RKO (cell line): ENCODE measurements at places on chromosomes 2 and 18.

GRCh38 chr2:229230256-229230655 lies 40.8 kb downstream of the PID1 start:
- no peak for DNase-seq

DNA sequence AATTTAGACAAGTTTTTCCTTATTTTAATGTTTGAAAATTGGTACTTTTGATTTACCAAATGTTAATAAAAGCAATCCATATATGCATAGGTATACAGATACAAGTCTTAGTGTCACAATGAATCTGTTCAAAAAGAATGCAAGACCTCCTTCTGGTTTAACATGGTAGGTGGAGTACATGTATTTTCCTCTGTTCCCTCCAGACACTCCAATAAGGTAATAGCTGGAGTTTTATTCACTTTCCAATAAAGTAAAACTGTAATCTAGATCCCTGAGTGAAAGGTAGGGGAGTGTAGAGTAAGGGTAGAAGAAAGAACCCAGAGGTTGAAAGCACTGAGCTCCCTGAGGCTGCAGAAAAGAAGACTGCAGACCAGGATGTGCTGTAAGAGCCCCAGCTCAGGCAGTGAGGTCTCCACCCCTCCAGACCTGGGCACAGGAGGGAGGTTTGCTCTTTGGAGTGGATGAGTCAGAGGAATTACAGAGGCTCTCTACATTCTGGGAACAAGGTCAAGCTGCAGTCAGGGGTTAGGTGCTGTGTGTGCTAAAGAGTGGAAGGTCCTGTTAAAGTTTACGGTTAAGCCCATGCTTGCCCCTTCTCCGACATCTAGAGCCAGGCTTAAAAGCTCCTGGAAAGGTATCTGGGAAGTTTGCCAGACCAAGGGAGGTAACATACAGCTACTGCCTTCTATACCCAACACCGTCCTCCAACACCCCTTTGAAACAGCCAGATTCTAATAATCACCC lies 27.6 kb upstream of the STAT1 start:
- no peak for DNase-seq

- DNase-seq: no peak
Observed at GRCh38 chr2:121832412-121833357, 77.2 kb downstream of the TSN start.

DNA sequence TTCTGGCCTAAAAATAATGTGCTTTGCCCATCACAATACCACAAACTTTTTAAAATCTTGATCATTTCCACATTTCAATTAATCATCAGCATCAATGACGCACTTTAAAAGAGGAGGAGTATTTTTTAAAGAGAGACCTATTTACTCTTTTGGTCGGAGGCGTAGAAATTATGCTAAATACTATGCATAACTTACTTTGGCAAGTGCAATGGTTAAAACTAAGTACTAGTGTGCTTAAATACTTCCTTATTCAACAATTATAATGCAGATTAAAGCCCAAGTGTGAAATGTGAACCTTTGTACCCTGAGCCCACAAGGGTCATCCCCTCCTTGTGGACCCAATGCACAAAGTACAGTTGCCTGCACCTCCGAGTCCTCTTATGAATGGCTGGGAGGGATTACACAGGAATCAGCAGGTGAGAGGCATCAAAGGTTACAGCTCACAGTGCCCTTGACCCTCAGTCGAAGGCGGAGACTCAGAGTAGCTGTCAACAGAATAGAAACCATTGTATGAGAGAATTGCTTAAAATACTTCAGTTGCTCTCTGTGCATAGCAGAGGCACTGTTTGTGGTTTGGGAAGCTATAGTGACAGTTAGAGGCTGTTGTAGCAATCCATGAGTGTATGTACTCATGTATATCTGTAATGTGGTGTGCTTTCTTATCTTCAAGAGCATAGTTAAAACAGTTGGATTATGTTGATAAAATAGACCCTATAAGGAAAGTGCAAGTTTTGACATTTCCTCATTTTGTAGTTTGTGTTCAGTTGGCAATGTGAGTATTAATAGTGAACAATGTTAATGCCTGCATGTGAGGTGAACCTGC lies 151.7 kb upstream of the ITGA4 start:
- no peak for DNase-seq
